ENCODE measurements at places on chromosomes 6 and 20. TPM values are rescaled to one million over a fixed set of nuclear protein-coding genes. Genes with fewer than 3 reads are reported as not detected.

The ZNF451 gene
- 23.7 TPM for total RNA-seq

The BPIFB1 gene
- not detected for total RNA-seq

The HMGA1 gene
- total RNA-seq: 51.9 TPM

The ORC3 gene
- 18.7 TPM for total RNA-seq

The SAPCD1 gene
- 0.47 TPM for total RNA-seq

The PRDM1 gene
- 1.7 TPM for total RNA-seq

The BPIFA1 gene
- total RNA-seq: not detected

The FAXC gene
- not detected for total RNA-seq

The THEMIS gene
- 0.37 TPM for total RNA-seq

DNA sequence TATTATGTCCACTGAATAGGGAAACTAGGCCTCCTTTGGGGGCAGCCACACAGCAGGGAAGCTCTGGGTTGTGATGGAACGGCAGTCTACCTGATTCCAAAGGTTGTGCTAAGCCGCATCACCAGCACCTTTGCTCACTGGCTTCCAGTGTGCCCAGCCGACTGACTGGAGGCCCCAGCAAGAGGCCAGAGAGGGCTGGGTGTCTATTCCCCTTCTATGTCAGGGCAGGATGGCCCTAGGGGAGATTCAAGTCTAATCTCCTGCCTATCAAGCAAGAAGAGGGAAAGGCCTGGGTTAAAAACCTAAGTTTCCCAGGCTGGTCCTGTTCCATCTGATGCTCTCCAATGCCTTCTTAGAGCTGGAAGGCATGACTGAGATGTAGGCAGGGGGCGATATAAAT lies 53.6 kb downstream of the JPH2 start:
- DNase-seq: no peak

GRCh38 chr6:124669713-124670480 lies 292.3 kb upstream of the RNF217 start:
- no peak for DNase-seq

DNA sequence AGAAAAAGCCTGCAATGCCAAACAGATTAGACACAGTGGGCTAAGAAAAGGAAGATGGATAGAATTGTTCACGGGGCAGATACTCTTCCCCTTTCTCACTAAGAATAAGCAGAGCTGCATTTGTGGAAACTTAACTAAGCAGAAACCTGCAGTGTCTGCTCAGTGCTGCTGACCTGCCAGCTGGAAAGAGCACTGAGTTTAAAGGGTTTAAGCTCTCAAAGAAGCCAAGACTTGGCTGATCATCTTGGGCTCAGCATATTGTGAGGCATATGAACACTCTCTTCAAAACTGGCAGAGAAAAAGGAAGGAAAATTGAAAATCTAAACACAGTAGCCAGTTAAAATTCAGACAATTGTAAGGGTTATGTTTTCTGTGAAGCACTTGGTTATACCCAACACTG lies 711.1 kb upstream of the EPHA7 start:
- no peak for DNase-seq

DNA sequence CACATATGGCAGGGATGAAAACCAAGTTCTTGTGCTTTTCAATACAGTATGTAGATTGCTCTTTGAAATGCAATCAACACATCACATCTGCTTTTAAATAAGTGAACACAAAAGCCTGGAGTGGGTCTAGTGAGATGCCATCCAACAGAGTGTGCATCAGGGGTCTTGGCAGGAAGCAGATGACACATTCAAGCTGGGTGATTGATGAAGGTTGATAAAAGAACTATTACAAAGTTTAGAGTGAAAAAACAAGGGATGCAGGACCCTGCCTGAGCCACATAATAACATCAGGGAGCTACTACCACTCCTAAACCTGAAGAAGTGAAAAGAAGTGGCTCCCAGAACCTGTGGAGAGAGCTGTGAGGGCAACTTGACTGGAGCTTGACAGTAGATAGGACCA lies 16.6 kb upstream of the PLCB1 start:
- no peak for DNase-seq

DNA sequence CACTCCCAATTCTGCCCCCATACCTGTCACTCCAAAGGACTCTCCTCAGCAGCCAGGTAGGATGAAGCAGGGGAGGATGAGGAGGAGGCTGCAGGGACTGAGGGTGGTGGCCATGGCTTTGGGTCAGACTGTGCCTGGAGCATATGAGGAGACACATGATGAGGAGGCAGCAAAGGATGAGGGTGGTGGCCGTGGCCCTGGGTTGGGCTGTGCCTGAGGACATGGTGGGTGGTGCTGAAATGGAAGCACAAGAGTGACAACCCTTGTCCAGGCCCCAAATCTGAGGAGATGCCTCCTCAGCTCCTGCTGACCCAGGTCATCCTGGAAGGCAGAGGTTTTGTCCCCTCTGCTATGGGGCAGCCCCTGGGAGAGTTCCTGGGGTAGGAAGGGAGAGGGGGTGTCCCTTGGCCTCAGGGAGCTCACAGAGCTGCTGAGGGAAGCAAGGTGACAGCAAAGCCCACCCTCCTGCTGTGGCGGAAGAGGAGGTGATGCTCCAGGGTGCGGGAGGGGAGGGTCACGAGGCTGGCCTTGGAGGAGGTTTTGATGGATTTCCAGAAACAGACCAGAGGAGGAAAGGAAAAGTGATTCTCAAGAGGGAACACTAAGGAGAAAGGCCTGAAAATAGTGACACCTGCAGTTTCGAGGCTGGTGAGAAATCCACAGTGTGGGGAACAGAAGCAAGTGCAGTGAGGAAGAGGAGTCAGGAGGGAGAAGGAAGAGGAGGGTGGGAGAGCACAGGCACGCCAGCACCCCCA lies 4.6 kb downstream of the RAET1G start:
- no peak for DNase-seq

GRCh38 chr20:46246559-46246958 lies 61.7 kb downstream of the CDH22 start:
- DNase-seq: no peak

GRCh38 chr20:63230800-63231268 lies 4.9 kb upstream of the BIRC7 start:
- DNase-seq: peak; percentile 78

- DNase-seq: no peak
These were observed 1.9 kb upstream of the BACH2 start for GRCh38 chr6:90298459-90299053.

DNA sequence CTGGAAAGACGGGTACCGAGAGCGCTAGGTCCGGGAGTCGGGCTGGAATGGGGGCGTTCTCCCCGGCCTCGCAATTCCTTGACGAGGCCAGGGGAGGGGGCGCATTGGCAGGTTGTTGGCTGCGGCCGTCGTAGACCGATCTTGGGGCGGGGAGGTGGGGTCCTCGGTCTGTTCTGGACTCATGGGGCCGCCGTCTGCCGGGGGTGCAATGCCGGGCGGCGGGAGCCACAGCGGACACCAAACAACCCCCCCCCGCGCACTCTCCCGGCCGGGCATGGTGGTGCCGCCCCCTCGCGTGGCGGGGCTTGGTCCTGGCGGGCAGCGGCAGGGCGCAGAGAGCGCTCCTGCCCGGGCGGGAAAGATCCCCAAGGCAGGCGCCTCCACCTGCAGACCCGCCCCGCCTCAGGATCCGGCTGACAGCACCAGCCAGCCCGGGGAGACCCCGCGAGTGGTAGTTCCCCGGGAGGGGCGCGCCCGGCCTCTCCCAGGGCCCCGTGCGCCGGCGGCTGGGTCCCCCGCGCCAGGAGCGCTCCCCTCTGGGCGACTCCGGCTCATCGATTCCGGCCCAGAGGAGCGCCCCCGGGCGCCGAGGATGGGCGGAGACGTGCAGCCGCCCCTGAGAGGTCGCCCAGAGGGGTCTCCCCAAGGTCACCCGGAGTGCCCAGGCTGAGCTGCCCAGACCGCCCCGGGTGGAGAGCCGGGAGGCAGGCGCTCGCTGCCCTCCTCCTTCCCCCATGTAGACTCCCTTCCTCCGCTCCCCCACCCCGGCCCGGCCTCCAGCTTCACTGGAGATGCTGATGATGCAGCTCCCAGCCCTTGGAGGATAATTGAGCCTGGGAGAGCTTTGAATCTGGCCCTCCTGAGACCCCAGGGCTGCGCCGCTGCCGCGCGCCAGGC lies 709 bp downstream of the PPP1R16B start:
- peak; percentile 39 for DNase-seq

- no peak for DNase-seq
These were observed 3.5 kb upstream of the HTR1B start for GRCh38 chr6:77466451-77467437.

GRCh38 chr6:45741437-45742171 lies 274.1 kb downstream of the CLIC5 start:
- no peak for DNase-seq

- no peak for DNase-seq
These were observed 24.7 kb downstream of the TRAF3IP2 start for GRCh38 chr6:111580826-111581505.

- no peak for DNase-seq
These were observed 10.4 kb downstream of the HIVEP2 start for GRCh38 chr6:142934599-142934998.

GRCh38 chr6:139846538-139847456 lies 472.3 kb upstream of the CITED2 start:
- peak; percentile 31 for DNase-seq

GRCh38 chr6:164531736-164532135 lies 777.7 kb downstream of the C6orf118 start:
- DNase-seq: no peak

DNA sequence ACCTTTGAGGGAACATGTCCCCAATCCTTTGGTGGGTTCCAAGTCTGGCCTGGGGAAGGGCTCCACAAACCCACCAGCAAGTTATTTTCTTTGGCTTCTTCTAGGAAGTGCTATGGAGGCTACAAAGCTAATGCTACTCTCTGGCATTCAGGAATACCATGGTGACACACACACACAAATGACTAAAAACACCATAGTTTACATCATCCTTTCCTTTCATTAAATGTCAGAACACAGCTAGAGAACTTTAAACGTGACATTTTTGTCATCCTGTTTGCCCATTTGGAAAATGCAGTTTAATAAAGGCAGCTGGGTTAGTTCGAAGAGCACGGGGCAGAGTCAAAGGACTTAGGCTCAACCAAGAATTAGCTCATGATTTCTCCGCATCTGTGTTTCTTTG lies 40.2 kb upstream of the PROKR2 start:
- no peak for DNase-seq

- peak; percentile 61 for DNase-seq
These were observed 3.1 kb upstream of the OSBPL2 start for GRCh38 chr20:62235001-62235776.

- DNase-seq: no peak
These were observed 213.2 kb upstream of the FKBP1C start for GRCh38 chr6:62998022-62998421.

- DNase-seq: no peak
These were observed 111.2 kb downstream of the KCNQ5 start for GRCh38 chr6:72733045-72733444.

DNA sequence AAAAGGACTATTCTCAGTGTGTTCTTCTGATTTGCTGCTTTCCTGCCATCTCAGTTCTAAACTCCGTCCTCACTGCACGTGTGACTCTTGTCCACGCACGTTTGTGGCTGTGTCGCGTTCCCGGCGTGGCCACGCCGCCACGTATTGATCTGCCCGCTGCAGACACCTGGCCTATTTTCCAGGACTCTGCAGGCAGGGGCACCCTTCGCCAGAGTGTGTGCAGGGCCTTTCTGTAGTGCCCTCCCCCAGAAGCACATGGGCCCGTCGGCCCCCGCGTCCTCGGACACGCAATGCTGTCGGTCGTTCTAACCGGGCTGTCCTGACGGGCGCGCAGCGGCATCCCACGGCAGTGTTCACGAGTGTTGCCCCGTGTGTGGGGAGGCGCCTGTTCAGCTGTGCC lies 87.6 kb downstream of the YTHDF1 start:
- DNase-seq: no peak

- DNase-seq: no peak
These were observed 20.6 kb upstream of the REV3L start for GRCh38 chr6:111503660-111504059.

- peak; percentile 74 for DNase-seq
These were observed 686.9 kb upstream of the MAP3K7 start for GRCh38 chr6:91273729-91274128.

GRCh38 chr6:168916576-168917211 lies 337.0 kb downstream of the THBS2 start:
- no peak for DNase-seq

DNA sequence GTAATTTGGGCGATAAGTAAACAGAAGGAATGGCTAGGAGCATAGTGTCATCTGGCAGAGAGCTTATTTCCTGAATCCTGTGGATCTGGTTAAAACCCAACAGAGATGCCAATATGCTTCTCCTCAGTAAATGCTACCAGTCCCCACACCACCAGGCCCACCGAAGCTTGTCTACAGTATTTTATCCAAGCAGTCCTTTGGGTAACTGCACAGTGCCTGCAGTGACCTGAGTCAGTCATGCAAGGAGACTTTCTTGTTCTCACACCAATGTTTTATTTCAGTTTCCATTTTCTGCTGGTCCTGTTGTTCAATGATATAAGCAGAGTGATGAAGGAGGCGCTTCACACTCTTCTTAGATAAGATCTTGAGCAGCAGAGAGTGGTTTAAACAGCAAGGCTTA lies 326.3 kb downstream of the RIMS1 start:
- no peak for DNase-seq
